Cardiac muscle cell (in vitro differentiated cells and primary cell): ENCODE measurements at places on chromosomes 1 and 21. TPM values are rescaled to one million over a fixed set of nuclear protein-coding genes. Genes with fewer than 3 reads are reported as not detected.

GRCh38 chr1:28412731-28413130 lies 43.2 kb downstream of the PHACTR4 start:
- no peak overlapping the region for H3K4me3 ChIP-seq
- peak; percentile 47 for DNase-seq
- peaks cover 4% of the 10 kb centered on the region for H3K4me1 ChIP-seq
- H3K27me3 ChIP-seq = no peaks in the 10 kb centered on the region
- no peak overlapping the region for H3K27ac ChIP-seq
- H3K36me3 ChIP-seq = no peaks in the 10 kb centered on the region

- no peaks in the 10 kb centered on the region for H3K36me3 ChIP-seq
- H3K27ac ChIP-seq = no peak overlapping the region
- no peak for DNase-seq
Measured at GRCh38 chr1:106619080-106619826, 437.2 kb upstream of the PRMT6 start.

DNA sequence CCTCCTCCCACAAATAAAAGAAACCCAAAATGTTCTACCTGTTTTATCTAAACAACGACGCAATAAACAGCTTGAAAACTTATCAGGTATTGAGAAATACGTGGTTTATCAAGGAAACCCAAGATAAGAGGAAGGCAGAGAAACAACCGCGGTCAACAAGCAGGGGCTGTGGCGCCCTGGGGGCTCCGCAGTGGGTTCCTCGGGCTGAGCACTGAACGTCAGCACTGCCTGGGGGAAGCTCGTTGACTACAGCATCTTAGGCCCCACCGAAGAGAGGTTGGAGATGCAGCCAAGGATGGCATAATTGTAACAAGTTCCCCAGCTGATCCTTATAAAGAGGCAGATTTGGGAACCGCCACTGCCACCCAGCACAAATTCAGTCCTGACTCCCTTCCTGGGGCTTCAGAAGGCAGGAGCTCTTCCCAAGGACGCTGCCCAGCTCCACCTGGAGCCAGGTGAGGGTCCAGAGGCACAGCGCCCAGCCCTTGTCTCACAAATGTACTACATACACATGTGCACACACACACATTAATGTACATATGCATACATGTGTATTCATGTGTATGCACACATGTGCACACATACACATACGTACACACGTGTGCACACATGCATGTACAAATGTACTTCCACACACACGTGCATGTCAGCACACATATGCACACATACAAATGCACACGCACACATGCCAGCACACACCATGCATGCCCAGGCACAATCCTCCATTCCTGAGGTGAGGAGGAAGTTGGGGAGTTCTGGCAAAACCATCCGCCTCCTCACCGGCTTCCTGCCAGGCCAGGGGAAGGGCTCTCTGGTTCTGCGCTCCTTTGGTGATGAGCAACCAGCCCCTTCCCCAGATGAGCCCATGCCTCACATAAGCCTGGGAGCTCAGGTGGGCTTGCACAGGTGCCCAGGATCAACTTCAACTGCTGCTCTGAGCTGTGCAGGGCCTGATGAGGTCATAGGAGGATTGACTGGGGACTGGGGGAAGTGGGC lies 251.1 kb downstream of the NPHP4 start:
- H3K4me1 ChIP-seq = no peaks in the 10 kb centered on the region
- H3K4me3 ChIP-seq = no peak overlapping the region
- DNase-seq = no peak
- no peak overlapping the region for H3K27ac ChIP-seq
- no peaks in the 10 kb centered on the region for H3K27me3 ChIP-seq
- no peaks in the 10 kb centered on the region for H3K36me3 ChIP-seq

GRCh38 chr1:189211742-189212141 lies 1265.9 kb downstream of the BRINP3 start:
- DNase-seq = no peak
- H3K27ac ChIP-seq = no peak overlapping the region
- H3K4me1 ChIP-seq = no peaks in the 10 kb centered on the region

DNA sequence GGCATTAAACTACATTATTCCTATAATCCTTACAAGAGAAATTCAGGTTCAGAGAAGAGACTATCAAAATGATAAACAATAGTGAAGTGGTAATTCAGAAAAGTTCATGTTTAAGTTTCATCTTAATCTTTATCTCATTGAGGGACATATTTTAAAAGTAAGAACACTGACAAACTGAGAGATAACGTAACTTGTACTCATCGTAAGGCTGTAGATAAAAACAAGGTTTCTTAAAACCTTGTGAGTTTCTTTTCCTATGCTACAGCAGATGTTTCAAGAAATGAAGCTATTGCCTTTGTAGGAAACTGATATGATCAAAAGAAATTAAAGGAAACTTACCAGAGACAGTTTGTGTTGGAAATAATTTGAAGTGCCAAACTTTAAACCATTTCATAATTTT lies 65.0 kb downstream of the RERE start:
- no peaks in the 10 kb centered on the region for H3K36me3 ChIP-seq
- no peaks in the 10 kb centered on the region for H3K27me3 ChIP-seq
- no peak overlapping the region for H3K4me3 ChIP-seq
- peaks cover 37% of the 10 kb centered on the region for H3K4me1 ChIP-seq
- no peak overlapping the region for H3K27ac ChIP-seq

DNA sequence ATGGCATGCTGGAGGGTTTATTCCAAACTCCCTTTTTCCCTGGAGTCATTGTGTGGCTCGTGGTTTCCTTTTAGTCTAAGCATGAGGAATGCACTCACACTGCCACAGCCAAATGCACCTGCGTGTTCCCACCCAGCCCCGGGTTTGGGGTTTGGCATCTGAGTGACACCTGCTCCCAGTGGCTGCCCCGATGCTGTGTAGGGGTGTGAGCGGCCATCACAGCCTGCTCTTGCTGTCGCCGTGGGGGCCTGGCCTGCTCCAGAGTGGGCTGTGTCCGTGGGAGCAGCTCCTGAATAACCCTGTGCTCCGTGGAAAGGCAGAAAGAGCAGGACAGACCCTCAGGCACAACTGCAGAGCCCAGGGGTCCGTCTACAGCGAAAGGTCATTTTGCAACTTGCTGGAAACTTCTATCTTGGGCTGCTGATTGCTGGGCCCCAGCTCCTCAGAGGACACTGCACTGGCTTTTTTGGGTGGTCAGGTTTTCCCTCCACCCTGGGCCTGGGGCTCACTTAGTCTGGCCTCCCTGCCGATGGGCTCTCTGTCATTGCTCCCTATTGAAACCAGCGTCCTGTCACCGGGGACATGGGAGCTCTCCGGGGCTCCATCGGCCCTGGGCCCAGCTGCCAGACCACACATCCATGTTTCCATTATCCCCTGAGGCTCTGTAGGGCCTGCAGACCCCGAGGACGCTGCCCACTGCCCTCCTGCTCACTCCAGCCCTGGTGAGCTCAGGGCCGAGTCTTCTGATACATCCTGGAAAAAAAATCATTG lies 74.1 kb downstream of the AJAP1 start:
- no peak overlapping the region for H3K4me3 ChIP-seq
- H3K27ac ChIP-seq = no peak overlapping the region
- H3K27me3 ChIP-seq = no peaks in the 10 kb centered on the region

MATN1 gene
- 1.4 TPM in 1 of 2 replicates, not detected in the other for polyA plus RNA-seq

DNASE2B gene
- polyA plus RNA-seq = not detected in 2 replicates
